Fibroblast of skin of left biceps (primary cell): ENCODE measurements at places on chromosomes 3 and 15.
A peak's percentile ranks its signal among the peaks of the same experiment; 100 is the strongest.

DNA sequence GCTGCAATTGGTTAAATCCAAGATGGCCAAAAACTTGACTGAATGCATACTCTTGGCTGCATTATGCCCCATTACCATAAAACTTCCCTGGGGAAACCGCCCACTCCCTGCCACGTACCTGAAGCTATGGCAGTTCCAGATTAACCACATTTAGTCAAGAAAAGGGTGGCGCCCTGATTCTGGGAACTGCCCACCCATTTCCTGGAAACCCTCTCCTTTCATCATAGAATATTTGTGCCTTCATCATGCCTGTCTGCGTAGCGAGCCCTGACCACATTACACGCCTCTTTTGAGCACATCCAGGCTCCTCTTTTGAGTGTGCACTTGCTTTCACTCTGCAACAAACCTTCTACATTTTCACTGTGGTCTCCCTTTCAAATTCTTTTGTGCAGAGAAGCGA, 5.2 kb downstream of the LINS1 start:
- no peak for DNase-seq

DNA sequence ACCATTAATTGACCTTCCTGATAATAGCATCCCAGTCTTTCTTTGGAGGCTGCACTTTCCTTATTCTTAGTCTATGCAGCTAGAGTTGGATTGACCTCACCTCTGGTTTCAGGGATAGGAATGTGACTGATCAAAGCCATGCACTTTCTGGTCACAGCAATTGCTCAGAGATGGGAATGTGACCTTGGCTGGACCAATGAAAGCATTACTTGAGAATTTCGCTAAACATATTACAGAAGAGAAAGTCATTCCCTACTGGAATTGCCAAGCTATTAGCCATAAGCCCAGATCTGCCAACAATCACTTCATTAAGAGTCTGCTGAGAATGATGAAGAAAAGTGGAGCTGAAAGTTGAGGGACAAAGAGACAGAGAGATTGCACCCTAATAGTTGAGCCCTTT, 32.7 kb downstream of the RTP1 start:
- DNase-seq = no peak

DNA sequence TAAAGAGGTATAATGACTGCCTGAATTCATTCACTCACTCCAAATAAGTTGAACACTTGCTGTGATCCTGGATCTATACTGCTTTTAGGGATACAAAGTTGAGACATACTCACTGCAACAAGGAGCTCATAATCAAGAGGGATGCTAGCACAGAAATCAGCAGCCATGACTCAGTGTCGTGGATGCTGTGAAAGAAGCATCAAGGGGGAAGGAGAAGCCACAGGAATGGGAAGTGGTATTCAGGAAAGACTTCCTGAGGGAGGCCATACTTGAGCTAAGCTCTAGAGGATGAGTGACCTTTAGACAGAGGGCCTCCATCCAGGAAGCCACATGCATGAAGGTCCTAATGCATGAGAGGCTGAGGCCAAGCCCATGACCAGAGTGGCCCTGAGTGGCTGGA, 245.7 kb upstream of the RORA start:
- DNase-seq = peak; percentile 21

GRCh38 chr3:190005343-190006113, 115.2 kb downstream of the P3H2 start:
- DNase-seq = no peak

GRCh38 chr3:182238126-182238525, 526.4 kb downstream of the SOX2 start:
- DNase-seq = no peak
